Lung (tissue), 17 donors: ENCODE measurements at places on chromosomes 1 and 21. TPM values are rescaled to one million over a fixed set of nuclear protein-coding genes. Genes with fewer than 3 reads are reported as not detected.

Gene CR2
- total RNA-seq, result 0.34 TPM

DNA sequence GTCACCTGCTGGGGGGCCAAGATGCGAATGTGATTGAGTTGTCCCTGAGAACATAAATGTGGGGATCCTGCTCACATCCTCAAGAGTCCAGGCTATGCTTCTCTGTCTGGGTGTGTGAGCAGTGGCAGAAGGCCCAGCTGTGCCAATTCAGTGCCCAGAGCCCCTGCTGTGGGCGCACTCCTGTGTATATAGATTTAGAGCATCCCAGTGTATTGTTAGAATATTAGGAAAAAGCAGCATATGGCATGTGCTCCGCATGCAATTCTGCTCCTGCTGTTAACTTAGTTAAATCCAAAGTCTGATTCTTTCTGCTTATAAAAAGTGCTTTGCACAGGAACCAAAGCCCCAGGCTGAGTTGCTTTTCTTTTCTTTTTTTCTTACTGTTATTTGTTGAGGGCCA is 37.8 kb downstream of the FAM78B start:
- no peak for DNase-seq

Gene PAQR6
- total RNA-seq, result 1.3 TPM

Gene NUDC
- total RNA-seq, result 68.7 TPM

DNA sequence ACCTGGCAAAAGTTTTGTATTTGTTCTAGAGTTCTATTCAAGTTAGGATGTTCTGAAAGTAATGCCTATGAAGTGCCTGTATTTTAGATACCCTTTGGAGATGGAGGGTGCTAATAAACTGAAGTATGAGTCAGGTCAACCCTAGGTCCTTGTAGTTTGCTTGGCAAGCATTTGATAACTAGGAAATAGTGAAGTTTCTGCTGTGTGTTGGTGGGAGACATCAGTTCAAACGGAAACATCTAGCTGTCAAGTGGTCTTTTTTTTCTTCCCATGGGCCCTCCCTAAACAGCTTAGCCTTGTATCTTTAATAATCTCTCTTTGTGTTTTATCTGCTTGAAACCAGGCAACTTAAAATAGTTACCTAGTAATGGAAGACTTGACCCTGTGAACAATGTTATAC is 4.5 kb downstream of the MRPS6 start:
- no peak for DNase-seq

GRCh38 chr1:163673759-163674151 is 352.0 kb downstream of the NUF2 start:
- DNase-seq, result peak; percentile 69

DNA sequence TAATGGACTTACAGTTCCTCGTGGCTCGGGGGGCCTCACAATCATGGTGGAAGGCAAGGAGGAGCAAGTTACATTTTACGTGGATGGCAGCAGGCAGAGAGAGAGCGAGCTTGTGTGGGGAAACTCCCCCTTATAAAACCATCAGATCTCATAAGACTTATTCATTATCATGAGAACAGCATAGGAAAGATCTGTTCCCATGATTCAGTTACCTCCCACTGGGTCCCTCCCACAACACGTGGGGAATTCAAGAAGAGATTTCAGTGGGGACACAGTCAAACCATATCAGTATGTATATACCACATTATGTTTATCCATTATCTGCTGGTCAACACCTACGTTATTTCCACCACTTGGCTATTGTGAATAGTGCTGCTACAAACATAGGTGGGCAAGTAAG is 352.3 kb upstream of the B3GALT2 start:
- no peak for DNase-seq

Gene EPHB2
- total RNA-seq, result 8.5 TPM

GRCh38 chr21:19776076-19776475 is 1222.1 kb upstream of the NCAM2 start:
- DNase-seq, result no peak

- DNase-seq, result no peak
These were observed 133.4 kb downstream of the NFIA start for GRCh38 chr1:61215676-61216289.

DNA sequence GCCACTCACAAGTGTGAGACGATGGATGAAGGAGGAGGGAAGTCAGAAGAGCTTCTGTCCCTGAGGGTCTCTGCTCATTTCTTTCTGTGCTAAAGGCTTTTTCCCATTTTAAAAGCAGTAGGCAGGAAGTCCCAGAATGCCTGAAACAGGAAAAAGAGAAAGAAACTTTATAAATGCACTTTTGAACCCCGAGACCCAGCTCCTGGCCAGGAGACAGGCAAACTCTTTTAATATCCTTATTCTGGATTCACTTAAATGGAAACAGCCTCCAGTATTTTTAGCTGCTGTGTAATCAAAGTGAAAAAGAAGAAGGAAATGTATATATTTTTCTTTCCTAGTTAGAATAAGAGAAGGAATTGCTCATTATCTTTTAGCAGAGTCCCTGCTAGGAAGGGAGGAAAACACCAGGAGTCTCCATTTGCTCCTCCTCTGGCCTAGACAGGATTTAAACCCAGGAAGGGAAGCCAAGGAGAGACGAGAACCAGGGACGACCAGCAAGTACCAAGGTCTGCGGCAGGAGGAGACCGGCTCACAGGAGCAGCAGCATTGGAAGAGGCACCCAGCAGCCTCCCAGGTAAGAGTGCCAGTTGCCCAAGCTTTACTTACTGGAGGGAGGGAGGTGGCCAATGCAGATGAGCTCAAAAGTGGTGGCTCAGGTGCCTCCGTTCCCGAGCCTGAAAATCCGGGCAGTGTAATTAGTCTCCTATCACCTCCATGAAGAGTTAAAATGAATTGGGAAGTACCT is at the start of gene TNN:
Gene TNN, plus strand, starts transcription at position 472 of the 745 bp plus-strand sequence. CDS start 9,586 bp downstream, outside the sequence.
- DNase-seq, result no peak
